Activated CD4-positive, alpha-beta memory T cell treated with anti-CD3 and anti-CD28 coated beads, Interleukin-2, amount 10 ng/mL, durations not matched to agents 7 days and 5 days (primary cell): ENCODE measurements at places on chromosomes 12 and 14. TPM values are rescaled to one million over a fixed set of nuclear protein-coding genes. Genes with fewer than 3 reads are reported as not detected.

DNA sequence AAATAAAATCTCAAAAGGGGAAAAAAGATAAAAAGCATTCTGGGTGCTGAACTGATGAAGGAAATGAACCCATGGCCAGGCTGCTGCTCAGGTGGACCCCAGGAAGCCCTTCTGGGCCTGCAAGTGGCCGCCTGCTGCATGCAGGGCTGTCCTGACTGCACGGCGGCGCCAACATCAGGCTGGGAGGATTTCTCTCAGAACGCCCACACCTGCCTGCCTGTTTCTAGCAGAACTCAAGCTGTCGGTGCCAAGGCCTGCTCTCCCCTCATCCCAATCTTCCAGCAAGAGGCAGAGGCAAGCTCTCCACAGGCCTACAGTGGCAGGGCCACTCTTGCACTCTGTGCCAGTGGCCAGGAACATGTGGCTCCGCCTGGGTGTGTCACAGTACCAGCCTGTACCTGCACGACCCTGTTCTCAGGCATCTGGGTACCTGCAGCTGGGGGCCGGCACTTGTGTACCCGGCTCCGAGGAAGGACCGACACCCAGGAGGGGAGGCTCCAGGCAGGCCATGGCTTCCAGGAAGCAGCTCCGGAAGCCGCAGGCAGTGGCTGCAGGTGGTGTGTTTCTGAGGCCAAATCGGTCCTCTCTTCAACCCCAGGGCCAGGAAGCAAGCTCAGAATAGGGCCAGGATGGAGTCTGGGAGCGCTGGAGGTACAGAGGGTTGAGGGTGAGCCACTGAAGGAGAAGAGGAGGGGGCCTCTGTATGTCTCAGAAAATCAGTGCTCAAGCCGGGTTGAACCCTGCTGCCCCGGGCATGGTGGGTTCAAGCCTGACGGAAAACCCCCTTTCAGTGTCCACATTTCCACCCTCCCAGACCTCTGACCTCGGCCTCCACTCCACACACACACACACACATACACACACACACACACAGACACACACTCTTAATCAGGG lies 2.5 kb upstream of the INF2 start:
- peak overlapping the region; percentile 61 for H3K27ac ChIP-seq
- peaks cover 54% of the 10 kb centered on the region for H3K4me1 ChIP-seq
- DNase-seq, result peak; percentile 62
- H3K4me3 ChIP-seq, result peak overlapping the region; percentile 28

GRCh38 chr12:131695968-131696367 lies 14.9 kb upstream of the SFSWAP start:
- no peak for DNase-seq
- H3K27me3 ChIP-seq, result peaks cover 2% of the 10 kb centered on the region
- H3K4me3 ChIP-seq, result no peak overlapping the region
- H3K4me1 ChIP-seq, result no peaks in the 10 kb centered on the region
- H3K36me3 ChIP-seq, result no peaks in the 10 kb centered on the region

- peaks cover 6% of the 10 kb centered on the region for H3K4me1 ChIP-seq
- DNase-seq, result no peak
- H3K4me3 ChIP-seq, result no peak overlapping the region
- no peaks in the 10 kb centered on the region for H3K36me3 ChIP-seq
- no peak overlapping the region for H3K27ac ChIP-seq
- peaks cover 5% of the 10 kb centered on the region for H3K27me3 ChIP-seq
Observed at GRCh38 chr12:31578632-31579031, 12.3 kb downstream of the DENND5B start.

GRCh38 chr12:117030187-117030900 lies 68.9 kb downstream of the TESC start:
- peaks cover 3% of the 10 kb centered on the region for H3K36me3 ChIP-seq
- no peak for DNase-seq
- H3K27ac ChIP-seq, result no peak overlapping the region
- peaks cover 1% of the 10 kb centered on the region for H3K27me3 ChIP-seq
- peaks cover 3% of the 10 kb centered on the region for H3K4me1 ChIP-seq

DNA sequence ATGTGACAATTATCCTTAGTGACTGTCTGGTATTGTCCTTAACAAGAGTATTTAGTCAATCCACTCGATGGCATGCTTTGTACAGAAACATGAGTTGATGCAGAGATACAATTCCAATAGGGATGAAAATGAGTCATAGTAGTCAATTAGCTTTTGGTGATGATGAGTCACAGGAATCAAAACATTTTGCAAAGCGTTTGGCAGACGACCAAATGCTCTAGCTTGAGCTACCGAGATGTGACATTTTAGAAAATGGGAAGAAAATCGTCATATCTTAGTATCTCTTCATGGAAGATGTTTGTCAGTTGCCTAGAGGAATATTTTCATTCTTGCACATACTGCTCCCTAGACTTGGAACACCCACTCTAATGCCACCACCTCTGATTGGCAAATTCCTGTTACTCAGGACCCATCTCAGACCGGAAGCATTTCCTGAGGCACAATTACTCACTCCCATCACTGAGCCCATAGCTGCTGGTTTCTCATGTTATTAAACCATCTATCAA lies 95.0 kb downstream of the LMNTD1 start:
- H3K27ac ChIP-seq, result no peak overlapping the region
- no peaks in the 10 kb centered on the region for H3K36me3 ChIP-seq
- no peak overlapping the region for H3K4me3 ChIP-seq
- H3K27me3 ChIP-seq, result peaks cover 3% of the 10 kb centered on the region

GRCh38 chr14:33207467-33208017 lies 268.9 kb downstream of the NPAS3 start:
- H3K4me1 ChIP-seq, result no peaks in the 10 kb centered on the region
- no peak overlapping the region for H3K4me3 ChIP-seq
- DNase-seq, result no peak
- H3K36me3 ChIP-seq, result no peaks in the 10 kb centered on the region

DNA sequence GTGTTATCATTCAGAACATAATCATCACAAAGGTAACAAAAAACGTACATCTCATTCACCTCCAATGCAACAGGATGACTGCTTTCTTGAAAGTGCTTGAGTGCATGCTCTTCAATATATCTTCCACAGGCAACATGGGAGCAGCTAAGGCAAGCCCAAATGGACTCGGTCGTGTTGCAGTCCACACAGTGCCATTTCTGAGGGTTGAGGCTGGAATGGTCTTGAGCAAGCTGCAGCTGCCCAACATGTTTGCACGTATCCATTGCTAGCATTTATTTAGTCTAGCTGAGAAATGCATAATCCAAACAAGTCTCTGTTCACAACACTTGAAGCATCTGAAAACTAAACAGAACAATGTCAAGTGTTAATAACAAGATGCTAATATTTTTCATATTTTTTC lies 17.3 kb downstream of the USP44 start:
- H3K27me3 ChIP-seq, result peaks cover 2% of the 10 kb centered on the region
- no peaks in the 10 kb centered on the region for H3K36me3 ChIP-seq
- H3K4me1 ChIP-seq, result no peaks in the 10 kb centered on the region
- DNase-seq, result no peak
- no peak overlapping the region for H3K27ac ChIP-seq

DNA sequence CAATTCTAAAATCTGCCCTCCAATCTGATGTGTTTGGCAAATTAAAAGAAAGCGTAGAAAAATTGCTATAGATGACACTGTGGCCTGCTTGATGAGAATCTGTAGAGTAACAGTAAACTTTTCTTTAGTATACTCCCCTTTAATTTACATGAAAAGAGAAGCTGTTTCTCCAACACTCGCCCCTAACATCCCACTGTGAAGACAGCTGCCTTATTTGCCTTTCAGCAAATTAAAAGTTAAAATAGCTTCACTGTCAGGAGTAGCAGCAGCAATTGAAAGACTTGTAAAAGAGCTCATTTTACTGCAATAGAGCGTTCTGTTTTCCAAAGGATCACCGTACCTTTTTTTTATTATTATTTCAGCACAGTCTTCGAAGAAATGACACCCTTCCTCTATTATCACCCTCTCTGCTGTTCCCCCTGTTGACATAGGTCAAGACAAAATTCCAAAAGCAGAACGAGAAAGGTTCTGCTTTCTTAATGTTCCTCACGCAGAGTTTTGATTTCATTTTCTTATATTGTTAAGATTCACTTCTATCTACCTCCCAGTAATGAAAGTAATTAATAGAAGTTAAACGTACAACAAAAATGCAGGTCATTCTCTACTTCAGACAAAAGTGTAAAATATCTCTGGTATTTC lies 153.5 kb upstream of the USP15 start:
- no peak overlapping the region for H3K4me3 ChIP-seq
- no peak for DNase-seq
- H3K4me1 ChIP-seq, result no peaks in the 10 kb centered on the region
- H3K27me3 ChIP-seq, result peaks cover 5% of the 10 kb centered on the region
- no peak overlapping the region for H3K27ac ChIP-seq

DNA sequence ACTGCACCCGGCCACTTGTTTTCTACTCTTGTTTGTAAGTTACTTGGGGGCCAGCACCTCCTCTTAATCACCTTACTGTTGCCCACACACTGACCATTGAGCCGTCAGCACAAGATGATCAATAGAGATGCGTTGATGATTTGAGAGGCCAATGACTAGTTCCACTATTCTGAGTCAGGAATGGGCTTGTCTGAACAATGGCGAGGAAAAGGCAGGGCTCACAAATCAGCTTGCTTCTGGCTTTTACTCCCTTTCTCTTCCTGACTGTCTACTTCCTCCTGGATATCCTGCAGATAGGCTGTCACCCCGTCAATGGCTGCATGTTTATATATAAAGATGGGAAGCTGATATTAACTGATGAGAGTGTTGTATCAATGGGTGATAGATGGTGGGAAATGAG lies 29.1 kb upstream of the HDAC7 start:
- no peak overlapping the region for H3K27ac ChIP-seq
- H3K4me1 ChIP-seq, result no peaks in the 10 kb centered on the region
- H3K4me3 ChIP-seq, result no peak overlapping the region
- DNase-seq, result no peak

DNA sequence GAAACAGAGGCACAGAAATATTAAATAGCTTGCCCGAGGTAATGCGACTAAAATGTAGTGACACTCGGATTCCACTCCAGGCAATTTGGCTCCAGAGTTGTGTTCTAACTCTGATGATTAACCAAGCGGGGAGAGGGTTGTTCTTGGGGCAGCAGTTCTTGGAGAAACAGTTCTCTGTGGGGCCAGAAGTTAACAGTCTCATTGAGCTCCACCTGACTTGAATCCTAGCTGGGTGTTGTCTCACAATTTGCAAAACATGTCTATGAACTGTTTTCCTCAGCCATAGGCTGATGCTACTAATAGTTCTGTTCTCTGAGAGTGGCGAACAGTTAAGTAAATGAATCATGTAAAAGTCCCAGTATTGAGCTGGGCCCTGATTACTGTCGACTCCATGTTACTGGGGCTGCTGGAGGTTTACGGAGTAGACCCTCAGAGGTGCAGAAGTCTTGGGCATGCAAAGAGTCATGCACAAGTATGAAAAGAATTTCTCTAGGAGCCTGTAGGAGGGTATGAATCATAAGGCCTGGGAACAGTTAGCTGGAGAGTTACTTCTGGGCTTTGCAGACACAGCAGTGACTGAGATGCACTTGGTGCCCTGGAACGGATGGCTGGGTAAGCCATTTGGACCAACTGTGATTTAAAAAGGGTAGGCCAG lies 15.4 kb upstream of the NIN start:
- H3K4me3 ChIP-seq, result no peak overlapping the region
- no peaks in the 10 kb centered on the region for H3K36me3 ChIP-seq

- peaks cover 32% of the 10 kb centered on the region for H3K27me3 ChIP-seq
- H3K4me1 ChIP-seq, result no peaks in the 10 kb centered on the region
- no peaks in the 10 kb centered on the region for H3K36me3 ChIP-seq
- H3K27ac ChIP-seq, result no peak overlapping the region
- DNase-seq, result no peak
Observed at GRCh38 chr12:10636611-10637010, 23.2 kb upstream of the MAGOHB start.

- H3K4me3 ChIP-seq, result peak overlapping the region; percentile 35
- H3K27me3 ChIP-seq, result no peaks in the 10 kb centered on the region
- peaks cover 3% of the 10 kb centered on the region for H3K36me3 ChIP-seq
- H3K4me1 ChIP-seq, result peaks cover 22% of the 10 kb centered on the region
- H3K27ac ChIP-seq, result no peak overlapping the region
Observed at GRCh38 chr12:123268850-123269249, 2.8 kb downstream of the CDK2AP1 start.

DNA sequence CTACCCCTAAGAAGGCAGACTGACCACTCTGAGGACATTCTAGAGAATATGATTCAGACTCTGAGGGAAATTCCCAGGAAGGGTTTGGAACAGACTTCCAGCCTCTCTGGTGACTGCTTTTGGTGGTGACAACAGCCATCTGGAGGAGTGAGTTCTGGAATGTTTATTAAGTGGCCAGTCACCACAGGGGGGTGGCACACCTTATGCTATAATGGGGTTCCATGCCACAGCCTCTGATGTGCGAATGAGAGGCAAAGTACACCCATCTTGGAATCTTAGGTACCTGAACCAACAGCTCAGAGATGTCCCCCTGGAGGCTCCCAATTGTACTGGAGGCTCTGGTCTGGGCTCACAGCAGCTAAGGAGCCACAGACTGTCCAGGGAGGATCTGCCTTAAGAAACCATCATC lies 9.5 kb upstream of the TINF2 start:
- no peak for DNase-seq
- no peaks in the 10 kb centered on the region for H3K27me3 ChIP-seq
- peaks cover 43% of the 10 kb centered on the region for H3K4me1 ChIP-seq
- peaks cover 17% of the 10 kb centered on the region for H3K36me3 ChIP-seq
- no peak overlapping the region for H3K4me3 ChIP-seq

BIN2 gene
- 214 TPM for total RNA-seq

AQP5 gene
- not detected for total RNA-seq

SLCO1C1 gene
- total RNA-seq, result not detected

SELPLG gene
- total RNA-seq, result 301 TPM
